ENCODE measurements at places on chromosomes 5 and 9. TPM values are rescaled to one million over a fixed set of nuclear protein-coding genes. Genes with fewer than 3 reads are reported as not detected.

Gene MARCOL
- total RNA-seq = not detected

DNA sequence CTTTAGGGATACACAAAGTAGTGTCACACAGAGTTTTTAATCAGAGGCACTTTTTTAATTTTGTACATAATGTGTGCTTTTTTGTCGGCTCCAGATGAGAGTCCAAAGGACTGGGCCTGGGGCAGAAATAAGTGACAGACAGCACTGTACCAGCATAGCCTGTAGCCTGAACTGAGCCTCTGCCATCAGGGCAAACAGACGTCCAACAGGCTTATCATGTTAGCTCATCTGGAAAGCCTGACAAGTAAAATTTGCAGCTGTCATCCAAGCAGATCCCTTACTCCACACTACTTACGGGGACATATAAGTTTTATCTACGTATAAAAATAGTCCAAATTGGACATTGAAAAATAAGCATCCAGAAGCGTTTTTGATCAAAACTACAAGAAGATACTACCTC is 233.1 kb upstream of the GAS1 start:
- DNase-seq = no peak

Gene TMEM215
- total RNA-seq = not detected

- peak; percentile 32 for DNase-seq
These were observed 2.0 kb downstream of the CYFIP2 start for GRCh38 chr5:157267761-157268480.

- DNase-seq = no peak
These were observed 197.0 kb downstream of the AOPEP start for GRCh38 chr9:94923326-94924089.

DNA sequence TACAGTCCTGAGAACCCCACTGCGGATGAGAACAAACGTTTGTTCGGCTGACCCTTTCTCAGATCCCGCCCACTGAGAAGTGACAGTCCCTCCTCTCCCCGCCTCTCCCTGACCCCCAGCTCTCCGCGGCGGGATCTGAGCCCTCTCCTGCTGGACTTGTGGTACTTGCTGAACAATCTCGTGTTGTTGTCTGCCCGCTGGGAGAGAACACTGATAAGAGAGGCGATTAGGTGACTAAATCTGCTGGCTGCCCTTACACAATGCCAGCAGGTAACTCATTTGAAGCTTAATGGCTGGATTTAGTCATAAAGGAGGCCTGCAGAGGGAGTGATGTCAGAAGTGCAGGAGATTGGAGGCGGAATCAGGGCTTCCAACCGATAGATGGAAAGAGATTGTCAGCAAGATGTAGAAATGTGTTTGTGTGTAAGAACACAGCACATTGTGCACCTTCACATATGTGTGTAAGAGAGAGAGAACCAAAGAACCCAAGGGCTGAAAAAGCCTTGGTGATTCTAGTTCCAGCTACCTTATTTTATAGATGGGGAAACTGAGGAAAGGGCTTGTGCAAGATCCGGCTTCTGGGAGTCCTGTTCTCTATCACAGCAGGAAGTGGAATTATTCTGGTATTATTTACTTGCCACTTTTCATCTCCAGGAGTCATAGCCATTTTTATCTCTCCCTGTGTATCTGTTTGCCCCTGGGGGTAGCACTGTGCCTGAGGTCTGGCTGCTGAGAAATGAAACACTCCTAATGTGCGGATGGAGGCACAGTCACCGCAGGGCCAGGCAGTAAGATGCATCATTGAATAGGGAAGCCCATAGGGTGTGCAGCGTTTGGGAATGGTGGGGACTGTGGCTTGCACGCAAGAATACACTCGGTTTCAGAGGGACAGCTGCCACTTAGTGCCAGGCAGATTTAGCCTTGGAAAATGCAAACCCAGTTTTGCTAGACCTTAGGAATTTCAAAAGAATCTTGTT is 203.7 kb upstream of the MSX2 start:
- DNase-seq = no peak

GRCh38 chr9:95336281-95336680 is 18.8 kb upstream of the FANCC start:
- DNase-seq = no peak

DNA sequence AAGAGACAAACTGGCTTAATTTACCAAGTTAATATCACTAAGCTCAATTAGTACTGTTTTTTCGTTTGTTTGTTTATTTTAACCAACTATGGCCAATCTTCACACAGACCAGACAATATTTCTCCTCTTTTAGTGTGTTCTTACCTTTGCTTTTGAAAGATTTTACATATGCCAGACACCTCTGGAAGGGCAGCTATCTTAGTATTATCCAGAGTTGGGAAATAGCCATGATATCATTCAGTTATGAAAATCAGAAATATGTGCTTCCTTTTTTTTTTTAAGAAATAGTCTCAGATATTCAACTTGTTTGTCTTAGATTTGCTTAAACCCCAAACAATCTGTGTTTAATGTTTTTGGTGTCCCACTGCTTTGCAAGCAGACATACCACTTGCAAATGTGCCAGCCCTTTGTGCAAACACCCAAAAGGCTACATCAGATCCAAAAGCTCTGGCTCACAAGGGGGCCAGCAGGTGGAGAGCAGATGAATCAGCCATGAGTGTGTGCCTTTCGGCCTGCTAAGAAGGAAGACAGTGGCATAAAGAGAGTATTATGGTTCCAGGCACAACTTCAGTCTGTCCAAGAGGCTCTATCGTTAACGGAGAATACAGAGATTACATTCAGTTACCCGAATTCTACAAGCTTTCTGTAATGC is 147.6 kb downstream of the EFNA5 start:
- DNase-seq = no peak

Gene AK6
- 39.4 TPM for total RNA-seq

DNA sequence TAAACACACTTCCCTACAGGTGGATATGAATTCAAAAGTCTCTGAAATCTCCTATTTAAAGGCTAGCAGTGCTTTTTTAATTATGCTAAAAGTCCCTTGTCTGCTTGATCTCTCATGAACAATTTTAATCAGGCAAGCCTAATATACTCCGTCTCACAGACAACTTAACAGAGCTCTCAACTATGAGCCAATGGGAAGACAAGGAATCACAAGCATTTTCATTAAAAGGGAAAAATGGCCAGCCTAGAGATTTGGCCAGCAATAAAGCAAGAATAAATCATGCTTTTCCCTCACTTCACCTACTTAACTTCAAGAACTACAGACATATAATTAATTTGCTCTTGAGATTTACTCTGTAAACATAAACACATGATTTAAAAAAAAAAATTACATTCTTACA is 78.0 kb downstream of the RFX3 start:
- no peak for DNase-seq

DNA sequence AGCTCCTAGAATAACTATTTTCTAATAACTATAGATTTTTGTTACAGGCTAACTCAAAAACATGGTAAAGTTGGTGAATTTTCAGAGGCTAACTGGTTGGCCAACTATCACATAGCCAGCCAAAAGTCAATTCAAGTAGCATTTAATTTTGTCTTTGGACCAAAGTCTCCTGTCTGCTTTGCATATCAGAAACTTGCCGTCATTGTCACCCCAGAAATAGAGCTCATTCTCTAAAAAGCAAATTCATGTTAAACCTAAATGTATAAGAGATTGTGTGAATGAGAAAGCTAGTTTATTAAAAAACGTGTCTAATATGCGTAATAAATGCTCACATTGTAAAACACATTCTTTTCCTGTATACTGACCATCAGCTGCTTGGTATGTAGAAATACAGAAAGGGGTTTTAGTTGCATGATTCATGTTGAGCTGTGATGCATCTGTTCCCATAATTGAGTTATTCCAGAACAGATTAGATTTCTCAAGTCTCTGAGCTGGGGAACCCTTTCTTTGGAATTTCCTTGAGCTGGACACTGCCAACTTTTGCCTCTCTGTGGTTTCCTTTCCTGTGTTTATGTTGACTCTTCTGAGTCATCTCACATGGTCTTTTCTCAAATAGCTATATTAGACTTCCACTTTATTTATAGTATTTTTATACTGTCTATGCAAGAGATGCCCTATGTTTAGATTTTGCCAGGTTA is 7.3 kb downstream of the SRFBP1 start:
- DNase-seq = no peak

DNA sequence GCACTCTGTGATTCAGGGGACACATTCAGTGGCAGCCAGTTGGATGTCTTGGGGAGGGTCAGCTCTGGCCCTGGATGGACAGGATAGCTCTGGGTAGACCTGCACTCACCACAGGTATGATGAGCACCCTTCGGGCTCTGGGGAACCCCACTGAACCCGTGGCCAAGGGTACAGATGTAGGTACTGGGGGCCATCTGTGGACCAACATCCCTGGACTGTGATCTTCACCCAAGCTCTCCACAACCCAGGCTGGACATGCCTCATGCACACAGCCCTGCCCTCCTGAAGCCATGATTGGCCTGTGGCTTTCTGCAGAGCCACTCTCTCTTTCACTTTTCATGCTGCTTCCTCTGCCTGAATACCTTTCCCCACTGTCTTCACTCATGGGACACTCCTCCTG is 15.6 kb upstream of the ACSL6 start:
- DNase-seq = no peak

DNA sequence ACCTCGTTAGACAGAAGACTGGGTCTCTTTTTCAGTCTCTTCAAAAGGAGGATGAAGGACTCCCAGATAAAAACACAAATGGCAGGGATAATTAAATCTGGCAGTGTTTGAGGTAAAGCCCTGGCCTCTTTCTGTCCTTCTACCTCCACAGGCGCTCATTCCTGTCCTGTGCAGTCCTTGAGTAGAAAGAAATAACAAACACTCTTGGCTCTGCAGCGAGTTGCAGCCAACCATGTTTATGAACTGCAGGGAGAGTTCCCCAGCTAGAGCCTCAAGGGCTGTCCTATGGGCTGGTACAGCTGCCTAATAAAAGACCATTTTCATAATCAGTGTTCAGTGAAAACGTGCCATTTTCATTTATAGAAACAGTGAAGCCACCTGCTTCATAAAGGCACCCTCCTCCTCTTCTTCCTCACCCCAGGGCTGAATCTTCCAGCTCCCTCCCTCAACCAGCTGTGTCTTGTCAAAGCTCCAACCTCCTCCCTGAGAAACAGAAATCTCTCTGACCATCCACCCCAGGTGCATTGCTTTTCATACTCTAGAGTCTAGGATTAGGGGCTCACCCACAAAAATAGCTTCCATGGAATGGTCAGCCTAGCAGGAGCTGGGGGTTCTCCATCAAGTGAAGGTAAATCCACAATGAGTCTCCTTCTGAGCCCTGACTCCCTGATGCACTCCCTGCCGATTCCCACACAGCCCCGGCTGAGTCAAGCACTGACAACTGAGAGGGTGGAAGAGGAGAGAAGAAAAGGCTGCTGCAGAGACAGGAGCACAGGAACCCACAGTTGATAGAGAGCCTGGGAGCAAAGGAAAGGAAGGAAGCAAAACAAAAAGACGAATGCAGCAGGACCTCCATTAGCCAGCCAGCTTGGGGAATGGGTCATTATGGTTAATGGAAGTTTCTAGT is 150.7 kb downstream of the CMYA5 start:
- no peak for DNase-seq

DNA sequence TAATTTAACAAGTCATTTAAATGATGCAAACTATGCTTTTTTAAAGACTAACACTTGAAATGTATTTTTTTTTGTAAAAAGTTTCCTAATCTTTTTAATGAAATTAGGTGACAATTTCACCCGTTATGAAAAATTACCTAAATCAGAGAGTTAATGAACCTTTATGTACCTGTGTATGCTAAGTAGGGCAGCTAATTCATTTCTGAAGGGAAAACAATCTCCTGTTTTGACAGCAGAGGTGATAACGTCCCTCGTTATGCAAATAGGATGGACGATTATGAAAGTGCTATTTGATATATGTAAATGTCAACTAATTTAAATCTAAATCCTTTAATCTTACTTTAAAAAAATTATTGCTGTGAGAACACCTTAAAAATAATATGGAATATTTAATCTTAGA is 58.8 kb downstream of the MEF2C start:
- no peak for DNase-seq

GRCh38 chr5:97801461-97801860 is 618.4 kb upstream of the RIOK2 start:
- no peak for DNase-seq

DNA sequence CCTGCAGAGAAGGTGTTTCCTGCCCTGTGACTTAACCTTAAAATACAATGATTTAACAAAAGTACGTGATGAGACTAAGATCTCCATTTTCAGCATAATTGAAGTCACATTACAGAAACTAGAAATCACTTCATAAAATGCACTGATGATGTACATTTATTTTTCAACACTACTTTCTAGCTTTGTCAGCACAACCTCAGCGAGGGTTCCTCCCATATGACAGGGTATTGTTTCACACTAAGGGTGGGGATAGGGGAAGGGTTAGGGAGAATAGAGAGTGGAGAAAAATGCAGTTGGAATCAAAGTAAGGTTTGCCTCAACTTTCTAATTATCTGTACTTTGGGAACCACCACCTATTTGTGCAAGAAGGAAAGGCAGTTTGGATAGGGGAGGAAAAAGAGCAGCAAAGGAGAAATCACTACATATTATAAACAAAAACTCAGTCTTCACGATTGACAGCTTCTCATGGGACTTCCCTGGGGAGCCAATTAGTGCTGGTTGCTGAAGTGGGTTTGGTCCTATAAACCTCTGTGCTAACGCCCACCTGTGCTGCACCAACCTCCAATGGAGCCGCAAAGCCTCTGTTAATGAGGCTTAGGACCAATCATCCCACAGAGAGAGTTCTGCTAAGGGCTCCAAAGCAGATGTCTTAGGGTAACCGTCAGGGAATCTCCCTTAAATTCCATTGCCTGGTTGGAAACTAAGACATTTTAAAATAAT is 369.2 kb upstream of the PDE4D start:
- no peak for DNase-seq

DNA sequence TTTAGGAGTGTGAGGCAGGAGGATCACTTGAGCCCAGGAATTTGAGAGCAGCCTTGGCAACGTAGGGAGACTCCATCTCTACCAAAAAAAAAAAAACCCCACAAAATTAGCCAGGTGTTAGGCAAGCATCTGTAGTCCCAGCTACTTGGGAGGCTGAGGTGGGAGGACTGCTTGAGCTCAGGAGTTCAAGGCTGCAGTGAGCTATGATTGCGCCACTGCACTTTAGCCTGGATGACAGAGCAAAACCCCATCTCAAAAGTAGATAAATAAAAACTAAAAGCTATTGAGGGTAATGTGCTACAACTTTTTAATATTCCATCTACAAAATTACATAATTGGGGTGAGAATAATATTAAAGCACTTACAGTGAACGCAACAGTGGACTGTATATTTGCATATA is 5.9 kb downstream of the BDP1 start:
- DNase-seq = no peak

GRCh38 chr5:141598391-141599345 is 20.1 kb downstream of the DIAPH1 start:
- DNase-seq = no peak

DNA sequence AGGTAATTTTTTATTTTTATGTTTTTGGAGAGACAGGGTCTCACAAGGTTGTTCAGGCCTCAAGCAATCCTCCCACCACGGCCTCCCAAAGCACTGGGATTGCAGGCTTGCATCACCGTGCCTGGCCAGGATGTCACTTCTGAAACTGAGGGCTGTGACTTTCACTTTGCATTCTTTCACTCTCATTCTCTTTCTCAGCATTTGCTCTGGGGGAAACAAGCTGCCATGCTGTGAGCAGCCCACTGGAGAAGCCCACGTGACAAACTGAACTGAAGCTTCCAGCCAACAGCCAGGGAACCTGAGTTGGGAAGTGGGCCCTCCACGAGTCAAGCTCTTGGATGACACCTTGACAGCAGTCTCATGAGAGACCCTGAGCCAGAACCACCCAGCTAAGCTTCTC is 109.4 kb downstream of the C5orf15 start:
- no peak for DNase-seq

Gene DDX4
- total RNA-seq = not detected

GRCh38 chr5:130528474-130528873 is 624.2 kb downstream of the CHSY3 start:
- no peak for DNase-seq

Gene NFIB
- total RNA-seq = 110 TPM

GRCh38 chr9:98364086-98364485 is 108.6 kb upstream of the TBC1D2 start:
- no peak for DNase-seq
